ENCODE measurements at places on chromosomes 7 and 10.

DNA sequence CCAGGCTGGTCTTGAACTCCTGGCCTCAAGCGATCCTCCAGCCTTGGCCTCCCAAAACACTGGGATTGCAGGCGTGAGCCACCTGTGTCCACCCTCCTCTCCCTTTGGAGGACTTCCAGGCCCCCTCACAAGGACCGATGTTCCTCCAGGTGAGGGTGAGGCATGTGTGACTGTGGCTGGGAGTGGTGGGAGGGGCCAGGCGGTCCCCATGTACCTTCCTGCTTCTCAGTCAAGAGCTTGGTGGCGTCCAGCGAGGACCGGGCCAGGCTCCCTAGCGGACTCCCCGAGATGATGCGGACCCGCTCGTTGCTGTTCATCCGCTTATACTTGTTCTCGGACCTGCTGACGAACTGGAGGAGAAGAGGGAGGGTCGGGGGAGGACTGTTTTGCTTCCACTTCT, 70.9 kb upstream of the GNA12 start:
- DNase-seq = no peak

DNA sequence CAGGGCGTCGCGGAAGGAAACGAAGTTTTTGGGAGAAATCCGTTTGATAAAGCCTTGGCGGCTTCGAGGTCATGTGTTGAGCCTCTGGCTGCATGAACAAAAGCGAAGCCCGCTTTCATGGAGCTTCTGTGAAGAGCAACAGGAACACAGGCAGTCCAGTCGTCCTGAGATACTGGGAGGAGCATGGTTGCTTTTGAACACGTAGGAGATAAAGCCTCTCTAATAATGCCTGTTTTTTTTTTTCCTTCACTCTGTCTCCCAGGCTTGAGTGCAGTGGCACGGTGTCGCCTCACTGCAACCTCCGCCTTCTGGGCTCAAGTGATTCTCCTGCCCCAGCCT, 473 bp upstream of the ZNF32 start:
- no peak for DNase-seq

GRCh38 chr10:36380538-36380937, 738.4 kb upstream of the FZD8 start:
- DNase-seq = no peak

DNA sequence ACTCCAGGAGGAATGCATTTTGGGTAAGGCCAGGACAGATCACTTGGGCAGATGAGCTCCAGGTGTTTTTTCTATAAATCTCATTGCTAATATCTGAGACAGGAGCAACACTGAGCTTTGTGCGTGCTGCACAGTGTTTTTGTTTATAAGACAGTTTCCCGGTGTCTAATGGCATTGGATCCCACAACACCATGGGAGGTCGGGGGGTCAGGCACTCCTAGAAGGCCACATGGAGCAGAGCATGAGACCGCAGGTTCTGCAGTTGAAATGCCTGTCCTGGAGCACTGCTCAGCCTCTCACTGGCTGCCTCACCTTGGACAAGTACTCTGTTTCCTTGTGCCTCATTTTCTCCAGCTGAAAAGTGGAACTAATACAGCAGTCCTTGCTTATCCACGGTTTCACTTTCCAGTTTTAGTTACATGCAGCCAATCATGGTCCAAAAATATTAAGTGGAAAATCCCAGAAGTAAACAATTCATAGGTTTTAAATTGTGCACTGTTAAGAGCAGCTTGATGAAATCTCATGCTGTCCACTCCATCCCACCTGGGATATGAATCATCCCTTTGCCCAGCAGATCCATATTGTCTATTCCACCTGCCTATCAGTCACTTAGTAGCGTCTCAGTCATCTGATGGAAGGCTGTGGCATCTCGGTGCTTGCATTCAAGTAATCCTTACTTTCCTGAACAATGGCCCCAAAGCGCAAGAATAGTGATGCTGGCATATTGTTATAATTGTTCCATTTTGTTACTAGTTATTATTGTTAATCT, 35.2 kb downstream of the ATXN7L1 start:
- no peak for DNase-seq

GRCh38 chr10:3090914-3091787, 23.8 kb downstream of the PFKP start:
- DNase-seq = peak; percentile 64

DNA sequence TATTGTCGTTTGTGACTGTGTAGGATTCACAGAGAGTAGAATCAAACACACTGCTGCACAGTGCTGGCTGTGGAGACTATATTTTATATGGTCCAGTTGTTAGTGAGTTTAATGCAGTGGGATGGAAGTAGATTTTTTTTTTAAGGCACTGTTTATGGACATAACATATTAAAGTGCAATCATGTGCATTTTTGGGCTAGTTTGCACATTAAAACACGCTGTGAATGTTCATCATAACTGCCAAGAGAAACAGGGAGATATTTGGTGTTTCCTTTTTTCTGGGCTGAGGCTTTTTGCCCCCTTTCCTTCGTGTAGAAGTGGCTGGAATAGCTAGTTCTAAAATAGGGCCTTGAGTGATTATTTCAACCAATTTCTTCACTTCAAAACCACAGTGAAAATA, 139.2 kb downstream of the MYOF start:
- no peak for DNase-seq

- DNase-seq = no peak
Observed at GRCh38 chr7:1500064-1500807, 4.0 kb downstream of the INTS1 start.

- no peak for DNase-seq
Observed at GRCh38 chr10:7054915-7055314, 355.9 kb downstream of the SFMBT2 start.

GRCh38 chr7:106947244-106947728, 82.2 kb downstream of the PIK3CG start:
- DNase-seq = peak; percentile 45

DNA sequence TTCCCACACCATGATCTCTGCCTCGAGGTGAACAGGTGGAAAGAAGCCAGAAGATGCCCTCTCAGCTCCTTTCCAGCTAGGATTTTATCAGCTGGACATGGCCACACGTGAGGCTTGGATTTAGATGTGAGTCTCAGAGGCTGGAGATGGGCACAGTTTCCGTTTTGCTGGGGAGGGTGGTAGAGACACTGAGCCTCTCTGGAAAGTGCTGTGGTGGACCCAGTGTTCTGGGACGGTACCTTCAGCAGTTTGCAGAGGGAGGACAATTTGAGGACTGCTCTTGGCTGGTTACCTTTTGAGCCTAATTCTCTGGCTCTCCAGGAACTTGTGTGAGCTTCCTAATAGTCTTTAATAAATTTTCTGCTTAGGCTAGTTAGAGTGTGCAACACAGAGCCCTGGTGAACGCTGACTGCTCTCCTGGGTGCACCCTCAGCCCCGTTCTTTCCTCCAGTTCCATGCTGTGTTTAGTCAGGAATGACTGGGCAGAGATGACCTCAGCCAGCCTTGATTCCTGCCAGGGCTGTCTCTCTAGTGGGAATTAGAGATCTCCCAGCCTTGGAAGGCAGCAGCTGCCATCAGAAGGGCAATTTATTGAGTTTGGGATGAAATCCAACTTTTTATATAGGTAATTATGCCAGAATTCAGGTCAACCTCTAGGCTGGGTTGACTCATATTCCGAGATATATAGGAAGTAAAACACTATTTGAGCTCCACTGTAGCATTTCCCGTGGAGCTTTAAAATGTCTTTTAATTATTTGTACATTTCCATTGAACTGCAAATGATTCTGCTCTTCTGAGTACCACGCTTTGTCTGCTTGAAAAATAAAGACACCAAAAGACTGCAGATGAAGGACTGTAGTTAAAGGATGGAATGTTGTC, 103.9 kb downstream of the GATA3 start:
- no peak for DNase-seq

DNA sequence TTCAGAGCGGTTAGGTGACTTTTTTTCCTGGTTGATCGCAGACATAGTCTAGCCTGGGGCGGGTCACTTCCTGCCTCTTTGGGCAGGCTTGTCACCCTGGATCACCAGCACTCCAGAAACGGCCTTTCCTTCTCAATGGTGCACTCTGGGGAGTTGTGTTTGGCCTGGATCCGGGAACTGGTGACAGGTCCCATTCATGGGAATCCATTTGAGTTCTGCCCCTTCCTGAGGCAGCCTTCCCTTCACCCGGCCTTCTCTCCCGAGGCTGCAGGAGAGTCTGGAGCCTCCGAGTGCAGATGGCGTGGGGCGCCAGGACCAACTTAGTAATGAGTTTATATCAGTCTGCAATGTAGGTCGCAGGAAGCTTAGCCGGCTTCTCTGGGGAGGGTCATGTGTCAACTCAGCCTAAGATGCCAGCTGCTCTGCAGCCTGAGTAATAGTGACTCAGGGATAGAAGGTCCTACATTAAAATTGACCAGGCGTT, 54.2 kb downstream of the TACR2 start:
- no peak for DNase-seq

DNA sequence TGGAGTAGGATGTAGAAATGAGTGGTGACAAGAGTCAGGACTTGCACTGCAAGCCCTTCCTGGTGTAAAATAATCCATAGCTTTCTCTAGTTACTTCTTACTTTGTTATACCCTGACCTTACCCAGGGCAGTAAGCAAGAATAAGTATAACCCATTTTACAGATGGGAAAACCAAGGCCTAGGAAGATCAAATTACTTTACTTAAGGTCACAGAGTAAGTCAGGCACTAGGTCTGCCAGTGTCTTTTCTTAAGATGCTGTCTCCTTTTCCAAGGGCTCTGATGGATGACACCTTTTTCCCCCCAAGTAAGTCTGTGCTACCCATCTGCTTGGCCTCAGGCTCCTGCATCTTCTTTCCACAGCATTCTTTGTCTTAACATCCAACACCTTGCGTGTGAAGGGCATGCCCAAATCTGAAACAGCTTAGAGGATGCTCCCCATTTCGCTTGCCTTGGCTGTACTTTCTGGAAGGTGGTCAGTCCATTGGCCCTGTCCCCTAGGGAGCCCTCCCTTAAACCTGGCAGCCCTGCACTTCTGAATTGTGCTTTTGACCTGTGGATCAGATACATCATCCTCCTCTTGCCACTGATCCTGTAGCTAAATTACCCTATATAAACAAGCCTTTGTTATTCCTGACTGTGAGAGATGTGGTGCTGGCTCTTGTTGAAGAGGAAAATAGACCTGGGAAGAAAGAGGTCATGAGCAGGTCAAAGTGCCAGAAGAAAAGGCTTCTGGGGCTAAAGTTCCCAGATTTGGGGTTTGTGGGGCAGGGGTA, 168.6 kb downstream of the LRMDA start:
- no peak for DNase-seq

- no peak for DNase-seq
Observed at GRCh38 chr7:149147752-149148653, 750 bp downstream of the ZNF398 start.

GRCh38 chr10:49610114-49610457, at the start of gene SLC18A3:
SLC18A3 (plus strand) TSS chr10:49610310; CDS start chr10:49610741, 431 bp downstream.
- no peak for DNase-seq

GRCh38 chr10:75596930-75597620, 165.7 kb downstream of the LRMDA start:
- DNase-seq = no peak

GRCh38 chr7:32958046-32959025, 1.1 kb downstream of the FKBP9 start:
- DNase-seq = no peak

- DNase-seq = no peak
Observed at GRCh38 chr7:138338361-138338760, 121.7 kb upstream of the TRIM24 start.

- DNase-seq = no peak
Observed at GRCh38 chr7:138948403-138948802, 32.8 kb downstream of the KIAA1549 start.

DNA sequence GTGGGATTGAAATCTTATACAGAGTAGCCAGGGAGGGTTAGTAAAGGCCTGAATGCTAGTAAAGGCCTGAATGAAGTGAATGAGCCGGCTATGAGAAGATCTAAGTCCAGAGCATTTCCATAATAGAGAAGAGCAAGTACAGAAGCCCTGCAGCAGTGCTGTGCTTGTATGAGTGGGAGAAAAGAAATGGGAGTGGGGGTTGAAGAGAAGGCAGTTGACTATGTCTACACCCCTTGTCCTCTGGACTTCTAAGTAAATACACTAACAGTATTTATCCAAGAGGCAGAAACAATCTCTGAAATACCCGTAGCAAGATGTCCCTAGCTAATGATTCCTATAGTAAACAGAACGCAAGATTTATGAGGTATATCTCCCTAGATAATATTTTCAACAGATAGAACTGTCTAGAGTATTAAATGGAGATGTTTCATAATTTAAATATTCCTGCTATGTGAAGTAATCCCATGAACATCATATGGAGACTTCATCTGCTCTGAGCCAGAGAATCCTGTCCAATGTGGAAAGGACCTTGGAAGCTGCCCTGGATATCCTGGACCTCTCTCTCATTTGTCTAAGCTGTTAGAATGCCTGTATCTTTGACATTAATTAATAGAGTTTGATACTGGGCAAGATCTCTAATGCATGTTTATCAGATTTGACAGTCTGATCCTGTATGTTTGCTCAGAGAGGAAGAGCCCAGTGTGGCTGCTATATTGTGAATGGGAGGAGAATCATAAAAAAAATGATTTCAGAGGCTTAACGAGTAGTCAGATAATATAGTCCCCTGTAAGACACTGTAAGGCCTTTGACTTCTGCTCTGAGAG, 171.6 kb downstream of the LRRN3 start:
- no peak for DNase-seq

DNA sequence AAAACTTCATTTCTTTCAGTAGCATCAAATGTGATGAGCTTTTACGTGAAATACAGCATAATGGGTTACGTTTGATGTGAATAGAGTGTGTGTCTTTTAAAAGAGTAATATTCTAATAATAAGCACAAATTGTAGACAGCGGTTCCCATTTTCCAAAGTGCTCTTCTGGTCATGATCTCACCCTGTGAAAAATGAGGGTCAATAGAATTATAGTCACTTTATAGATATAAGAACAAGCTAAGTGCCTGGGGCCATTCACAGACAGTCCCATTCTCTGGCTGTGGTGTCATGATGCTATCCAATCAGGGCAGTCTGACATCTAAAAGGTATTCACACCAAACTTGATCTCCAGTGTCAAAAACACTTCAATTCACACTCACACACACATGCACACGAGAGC, 830.8 kb upstream of the AUTS2 start:
- no peak for DNase-seq

- no peak for DNase-seq
Observed at GRCh38 chr7:125695626-125696025, 766.0 kb upstream of the POT1 start.
